ENCODE measurements at places on chromosomes 5 and 9.

- DNase-seq: peak; percentile 45
These were observed 12.2 kb upstream of the ELL2 start for GRCh38 chr5:95973793-95974325.

GRCh38 chr9:33297432-33297831 is 7.1 kb downstream of the NFX1 start:
- DNase-seq: peak; percentile 57

GRCh38 chr5:174047472-174048099 is 2.1 kb downstream of the NSG2 start:
- DNase-seq: no peak

DNA sequence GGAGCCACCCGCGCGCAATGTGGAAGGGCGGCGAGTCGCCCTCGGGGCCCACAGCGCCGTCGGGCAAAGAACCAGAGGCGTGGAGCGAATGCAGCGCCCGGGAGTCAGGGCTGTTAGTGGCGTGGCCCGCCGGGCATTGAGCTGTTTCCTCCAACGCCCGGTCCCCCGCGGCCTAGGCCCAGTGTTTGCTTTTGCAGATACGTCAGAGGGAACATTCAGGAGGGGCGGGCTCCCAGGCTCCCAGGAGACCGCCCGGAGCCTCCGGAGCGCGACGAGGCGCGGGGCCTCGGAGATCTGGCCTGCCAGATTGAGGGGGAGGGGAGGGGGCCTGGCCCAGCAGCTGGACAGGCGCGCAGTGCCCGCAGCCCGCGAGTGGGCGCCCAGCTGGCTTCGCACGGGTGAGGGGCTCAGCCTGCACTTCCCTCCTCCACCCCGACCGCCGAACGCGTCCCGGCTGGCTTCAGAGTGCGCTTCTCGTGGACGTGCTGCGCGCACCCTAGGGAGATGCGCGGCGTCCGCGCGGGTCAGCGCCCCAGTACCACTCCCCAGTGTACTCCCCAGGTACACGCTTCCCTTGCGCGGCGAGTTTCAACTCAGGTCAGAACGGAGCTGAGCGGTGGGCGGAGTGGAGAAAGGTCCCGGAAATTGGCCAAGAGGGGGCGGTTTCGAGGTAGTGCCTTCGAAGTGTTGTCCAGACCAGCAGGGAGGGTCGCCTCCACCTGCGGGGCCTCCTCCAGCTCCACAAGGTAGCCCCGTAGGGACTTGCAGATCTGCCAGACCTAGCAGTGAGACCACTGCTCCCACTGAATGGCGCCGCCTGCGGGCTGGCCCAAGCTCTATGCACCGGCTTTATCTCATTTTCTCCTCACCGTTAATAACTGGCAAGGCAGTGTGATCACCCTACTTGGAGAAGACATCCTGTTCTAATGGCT is 130.4 kb downstream of the TMEM174 start:
- DNase-seq: no peak

DNA sequence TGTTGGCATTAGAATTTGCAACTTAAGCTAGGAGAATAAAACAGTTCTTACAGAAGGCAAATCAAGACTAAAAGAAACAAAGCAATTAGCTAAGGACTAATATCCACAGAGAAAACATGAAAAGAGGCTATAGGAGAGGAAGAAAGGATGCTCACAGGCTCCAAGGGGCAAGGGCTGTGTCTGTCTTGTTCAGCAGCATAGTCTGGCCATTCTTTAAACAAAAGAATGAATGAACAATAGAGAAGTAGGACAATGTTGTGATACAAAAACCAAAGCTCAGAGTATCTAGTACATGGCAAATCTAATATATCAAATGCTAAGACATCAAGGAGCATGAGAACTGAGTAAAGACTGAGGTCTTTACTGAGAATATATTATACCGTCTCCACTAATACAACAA is 39.5 kb downstream of the PLPP1 start:
- no peak for DNase-seq

- no peak for DNase-seq
These were observed 11.5 kb upstream of the PPP2R2B start for GRCh38 chr5:146890066-146890465.

- no peak for DNase-seq
These were observed 19.9 kb upstream of the SVEP1 start for GRCh38 chr9:110599468-110599867.

- no peak for DNase-seq
These were observed 177.6 kb downstream of the NNT start for GRCh38 chr5:43780586-43780985.

- DNase-seq: no peak
These were observed 45.1 kb downstream of the PCSK5 start for GRCh38 chr9:75935591-75935990.

- no peak for DNase-seq
These were observed 339.7 kb upstream of the CLINT1 start for GRCh38 chr5:158198636-158199035.

DNA sequence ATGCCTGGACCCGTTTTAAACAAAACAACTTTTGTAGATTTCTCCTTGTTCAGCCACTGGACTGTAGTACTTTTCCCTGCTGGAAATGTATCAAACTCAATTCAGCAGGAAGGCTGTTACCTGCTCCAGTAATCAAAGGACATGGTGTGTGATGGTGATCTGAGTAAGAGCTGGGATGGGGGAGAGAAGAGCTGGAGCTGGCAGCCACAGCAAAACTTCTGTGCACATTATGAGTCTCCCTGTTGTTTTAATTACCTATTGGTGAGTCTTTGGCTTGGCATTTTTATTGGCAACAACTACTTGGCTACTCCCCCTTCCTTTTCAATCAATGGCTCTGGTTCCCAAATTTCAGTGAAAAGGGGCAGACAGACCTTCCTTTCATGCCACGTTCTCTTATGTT is 9.7 kb downstream of the NREP start:
- no peak for DNase-seq

DNA sequence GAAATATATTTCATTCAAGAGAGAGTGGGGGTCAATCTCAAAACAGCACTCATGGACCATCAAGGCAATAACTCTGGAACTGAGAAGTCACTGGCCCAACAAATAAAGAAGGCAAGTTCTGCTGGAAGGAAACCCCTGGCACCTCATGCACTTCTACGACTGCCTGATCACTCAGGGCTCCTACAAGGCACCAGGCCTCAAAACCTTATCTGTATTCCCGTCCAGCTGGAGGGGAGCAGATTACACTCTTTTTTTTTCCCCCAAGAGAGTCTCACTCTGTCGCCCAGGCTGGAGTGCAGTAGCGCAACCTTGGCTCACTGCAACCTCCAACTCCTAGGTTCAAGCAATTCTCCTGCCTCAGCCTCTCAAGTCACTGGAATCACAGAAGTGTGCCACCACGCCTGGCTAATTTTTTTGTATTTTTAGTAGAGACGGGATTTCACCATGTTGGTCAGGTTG is 49.9 kb downstream of the P4HA2 start:
- no peak for DNase-seq

- no peak for DNase-seq
These were observed 282.3 kb downstream of the TMEM167A start for GRCh38 chr5:82794876-82795275.

DNA sequence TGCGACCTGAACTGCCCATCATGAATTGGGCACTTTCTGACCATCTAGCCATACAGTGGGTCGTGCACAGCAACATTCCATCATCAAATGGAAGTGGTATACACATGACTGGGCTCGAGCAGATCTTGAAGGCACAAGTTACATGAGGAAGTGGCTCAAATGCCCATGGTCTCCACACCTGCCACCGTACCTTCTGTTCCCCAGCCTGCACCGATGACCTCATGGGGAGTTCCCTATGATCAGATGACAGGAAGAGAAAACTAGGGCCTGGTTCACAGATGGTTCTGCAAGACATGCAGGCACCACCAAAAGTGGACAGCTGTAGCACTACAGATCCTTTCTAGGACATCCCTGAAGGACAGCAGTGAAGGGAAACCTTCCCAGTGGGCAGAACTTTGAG is 21.8 kb downstream of the MTMR12 start:
- DNase-seq: no peak

DNA sequence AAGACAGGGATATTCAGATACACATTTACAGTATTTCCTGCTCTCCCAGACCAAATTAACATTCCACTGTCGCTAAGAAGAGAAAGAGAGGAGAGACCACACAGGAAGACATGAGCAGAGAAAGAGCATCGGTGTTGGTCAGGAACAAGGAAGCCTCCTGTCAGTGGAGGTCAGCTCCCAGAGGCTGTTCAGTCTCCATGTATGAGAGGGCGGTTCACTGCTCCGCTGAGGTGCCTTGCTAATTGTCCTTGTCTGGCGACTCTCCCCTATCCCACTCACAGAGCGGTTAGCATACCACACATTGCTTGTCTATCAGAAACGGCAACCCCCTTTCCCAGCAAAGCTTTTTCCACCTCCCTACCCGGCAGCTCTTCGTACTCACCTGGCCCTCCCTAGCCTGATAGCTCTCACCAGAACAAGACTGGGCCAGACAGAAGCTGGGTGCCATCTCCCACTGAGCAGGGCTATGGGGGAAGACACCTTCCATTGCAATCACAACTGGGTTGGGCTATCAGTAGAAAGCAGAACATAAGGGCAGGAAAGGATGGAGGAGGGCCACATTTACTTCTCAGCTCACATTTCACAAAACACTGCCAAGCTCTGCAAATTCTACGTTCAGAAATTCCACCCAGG is 58.6 kb upstream of the LMNB1 start:
- DNase-seq: no peak

DNA sequence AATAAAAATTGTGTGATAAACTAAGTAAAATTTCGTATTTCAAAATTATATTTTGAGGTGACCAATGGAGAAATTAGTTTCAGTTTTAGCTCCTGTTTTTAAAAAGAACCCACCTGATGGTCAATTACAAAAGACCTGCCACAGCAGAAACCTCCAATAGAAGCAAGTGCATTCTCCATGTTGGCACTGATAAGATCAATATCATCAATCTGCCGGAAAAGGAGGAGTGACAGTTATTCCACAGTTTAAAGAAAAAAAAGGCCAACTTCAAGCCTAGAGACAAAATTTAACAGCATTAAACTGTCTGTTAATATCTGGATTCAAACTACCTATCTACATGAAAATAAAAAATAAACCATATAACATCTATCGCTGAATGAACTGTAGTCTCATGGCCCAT is 67.7 kb downstream of the SPTLC1 start:
- no peak for DNase-seq

GRCh38 chr9:131608493-131609037 is 63.2 kb downstream of the PRRT1B start:
- DNase-seq: no peak

DNA sequence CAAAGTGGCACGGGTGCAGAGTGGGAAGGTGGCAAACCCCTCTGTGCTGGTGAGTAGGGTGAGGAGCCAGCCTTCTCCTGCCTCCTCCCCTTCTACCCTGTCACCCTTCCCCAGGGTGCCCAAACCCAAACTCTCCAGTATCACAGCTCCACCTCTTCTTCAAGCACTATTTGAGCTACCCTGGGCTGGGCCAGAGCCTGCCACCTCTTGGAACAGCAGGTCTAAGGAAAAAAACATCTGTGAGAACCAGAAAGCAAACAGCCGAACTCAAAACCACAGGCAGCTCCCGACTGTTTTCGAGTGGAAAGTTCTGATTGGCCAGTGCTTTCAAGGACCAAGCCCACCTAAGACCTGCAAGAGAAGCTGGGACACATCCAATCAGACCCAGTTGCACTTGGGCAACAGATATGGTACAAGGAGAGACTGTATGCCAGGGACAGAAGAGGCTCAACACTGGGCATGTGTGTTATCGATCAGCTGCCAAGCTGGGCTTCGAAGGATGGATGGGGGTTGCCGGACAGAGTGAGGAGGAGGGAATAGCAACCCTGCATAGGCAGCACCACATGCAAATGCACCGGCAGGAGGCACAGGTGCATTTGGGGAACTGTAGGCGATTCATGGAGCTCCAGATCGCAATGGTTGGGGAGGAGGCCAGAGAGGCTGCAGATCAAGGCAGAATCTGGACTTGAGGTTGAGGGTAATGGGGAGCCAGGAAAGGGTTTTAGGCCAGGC is 19.7 kb downstream of the ACSL6 start:
- DNase-seq: no peak

DNA sequence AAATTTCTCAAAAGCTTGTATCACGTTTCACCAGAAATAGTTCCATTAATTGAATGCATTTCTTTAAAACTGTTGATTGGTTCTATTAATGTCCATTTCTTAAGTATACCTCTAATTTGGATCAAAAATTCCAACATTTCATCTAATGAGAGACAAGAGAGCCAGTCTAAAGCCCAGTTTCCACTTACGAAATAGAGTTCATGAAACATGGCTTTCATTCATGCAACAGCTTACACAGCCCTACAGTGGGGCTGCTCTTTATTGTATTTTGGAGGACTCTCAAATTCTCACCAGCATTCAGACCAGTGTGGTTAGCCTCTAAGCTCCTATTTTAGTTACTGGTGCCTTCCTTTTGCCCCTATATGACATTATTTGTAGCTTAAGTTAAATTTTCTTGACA is 566.9 kb upstream of the RGMB start:
- DNase-seq: no peak

All from activated CD4-positive, alpha-beta memory T cell treated with anti-CD3 and anti-CD28 coated beads for 36 hours (primary cell).